Activated CD8-positive, alpha-beta T cell treated with anti-CD3 and anti-CD28 coated beads for 36 hours (primary cell): ENCODE measurements at places on chromosomes 16 and 17. TPM values are rescaled to one million over a fixed set of nuclear protein-coding genes. Genes with fewer than 3 reads are reported as not detected.

DNA sequence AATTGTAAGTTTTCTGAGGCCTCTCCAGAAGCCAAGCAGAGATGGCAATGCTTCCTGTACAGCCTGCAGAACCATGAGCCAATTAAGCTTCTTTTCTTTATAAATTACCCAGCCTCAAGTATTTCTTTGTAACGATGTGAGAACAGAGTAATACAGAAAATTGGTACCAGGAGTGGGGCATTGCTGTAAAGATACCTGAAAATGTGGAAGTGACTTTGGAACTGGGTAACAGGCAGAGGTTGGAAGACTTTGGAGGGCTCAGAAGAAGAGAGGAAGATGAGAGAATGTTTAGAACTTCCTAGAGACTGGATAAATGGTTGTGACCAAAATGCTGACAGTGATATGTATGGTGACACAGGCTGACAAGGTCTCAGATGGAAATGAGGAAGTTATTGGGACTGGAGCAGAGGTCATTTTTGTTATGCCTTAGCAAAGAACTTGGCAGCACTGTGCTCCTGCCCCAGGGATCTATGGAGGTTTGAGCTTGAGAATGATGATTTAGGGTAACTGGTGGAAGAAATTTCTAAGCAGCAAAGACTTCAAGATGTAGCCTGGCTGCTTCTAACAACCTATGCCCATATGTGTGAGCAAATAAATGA is 23.1 kb downstream of the PRDM7 start:
- no peak for DNase-seq

GRCh38 chr16:13254998-13255614 is 353.7 kb downstream of the SHISA9 start:
- no peak for DNase-seq

DNA sequence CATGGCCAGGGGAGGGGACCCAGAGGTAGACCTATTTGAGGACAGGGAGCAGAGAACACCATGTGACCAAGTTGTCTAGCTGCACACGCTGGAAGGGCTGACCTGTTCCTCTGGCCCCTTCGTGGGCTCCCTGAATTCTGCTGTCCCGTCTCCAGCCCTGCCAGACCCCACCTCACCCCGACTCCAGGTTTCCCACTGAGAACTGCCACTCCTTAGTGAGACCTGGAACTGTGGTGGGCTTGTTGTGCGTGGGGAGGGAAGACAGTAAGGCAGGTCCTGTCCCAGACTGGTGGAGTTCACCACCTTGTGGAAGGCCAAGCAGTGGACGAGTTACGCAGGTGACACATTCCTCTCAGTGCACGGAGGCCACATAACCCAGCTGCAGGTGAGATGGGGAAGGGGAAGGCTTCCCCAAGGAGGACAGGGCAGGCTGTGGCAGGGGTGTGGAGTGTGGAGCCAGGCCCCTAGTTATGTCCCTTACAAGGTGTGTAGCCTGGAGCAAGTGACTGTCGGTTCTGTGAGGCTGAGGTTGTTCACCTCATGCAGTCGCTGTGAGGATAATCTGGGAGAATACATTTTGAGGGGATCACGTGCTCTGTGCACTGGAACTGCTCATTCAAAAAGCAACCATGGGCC is 54.7 kb downstream of the USP22 start:
- DNase-seq, result no peak

RHBDL3 gene
- not detected for total RNA-seq

GRCh38 chr17:79561486-79562133 is 49.2 kb downstream of the RBFOX3 start:
- DNase-seq, result no peak

C17orf100 gene
- 1.6 TPM for total RNA-seq

GRCh38 chr17:63827801-63828221 is 348 bp upstream of the FTSJ3 start:
- no peak for DNase-seq

- no peak for DNase-seq
Measured at GRCh38 chr16:67105881-67106280, 3.9 kb upstream of the PHAF1 start.

GRCh38 chr16:9447699-9448098 is 356.3 kb downstream of the HAPSTR1 start:
- DNase-seq, result no peak
